Choroid plexus epithelial cell (primary cell): ENCODE measurements at places on chromosomes 2 and 18.

DNA sequence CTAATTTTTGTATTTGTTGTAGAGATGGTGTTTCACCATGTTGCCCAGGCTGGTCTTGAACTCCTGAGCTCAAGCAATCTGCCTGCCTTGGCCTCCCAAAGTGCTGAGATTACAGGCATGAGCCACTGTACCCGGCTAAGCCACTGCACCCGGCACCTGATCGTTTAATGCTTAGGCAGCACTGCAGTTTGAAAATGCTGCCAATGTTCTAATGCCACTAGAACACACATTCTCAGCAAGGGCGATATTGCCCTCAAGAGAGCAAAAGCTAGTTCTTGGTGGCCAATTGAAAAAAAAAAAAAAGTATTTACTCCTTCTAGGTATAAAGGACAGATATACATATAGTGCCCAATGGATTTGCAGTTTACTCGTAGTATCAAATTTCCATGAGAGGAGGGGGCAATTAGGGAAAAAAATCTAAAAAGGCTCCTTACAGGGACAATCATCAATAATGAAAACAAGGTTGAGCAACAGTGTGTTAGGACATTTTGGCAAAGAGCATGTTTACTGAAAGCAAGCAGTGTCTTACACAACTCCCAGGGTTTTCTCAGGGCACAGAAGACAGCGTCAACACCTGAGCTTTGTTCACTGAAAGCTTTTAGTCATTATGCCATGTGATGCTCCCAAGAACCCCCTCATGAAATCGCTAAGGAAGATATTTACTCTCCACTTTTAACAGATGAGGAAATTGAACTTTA is 199.9 kb upstream of the PKDCC start:
- peak; percentile 85 for DNase-seq

DNA sequence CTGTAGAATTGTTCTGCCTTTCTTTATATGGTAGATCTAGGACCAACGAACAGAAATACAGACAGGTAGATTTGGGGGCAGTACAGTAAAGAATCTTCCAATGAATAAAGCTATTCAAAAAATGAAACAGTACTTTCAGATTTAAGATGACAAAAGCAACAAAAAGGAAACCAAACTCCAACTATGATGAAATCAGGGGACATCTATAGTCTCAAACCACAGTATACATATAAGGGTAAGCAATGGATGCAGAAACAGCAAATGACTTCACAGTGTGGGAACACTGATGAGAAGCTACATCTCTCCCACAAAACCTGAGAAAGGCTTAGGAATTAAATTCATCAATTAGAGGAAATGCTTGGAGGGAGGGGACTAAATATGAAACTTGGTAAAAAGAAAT is 202.5 kb downstream of the CTNNA2 start:
- DNase-seq = no peak

GRCh38 chr2:234502919-234503285 is 6.0 kb upstream of the ARL4C start:
- DNase-seq = peak; percentile 37

DNA sequence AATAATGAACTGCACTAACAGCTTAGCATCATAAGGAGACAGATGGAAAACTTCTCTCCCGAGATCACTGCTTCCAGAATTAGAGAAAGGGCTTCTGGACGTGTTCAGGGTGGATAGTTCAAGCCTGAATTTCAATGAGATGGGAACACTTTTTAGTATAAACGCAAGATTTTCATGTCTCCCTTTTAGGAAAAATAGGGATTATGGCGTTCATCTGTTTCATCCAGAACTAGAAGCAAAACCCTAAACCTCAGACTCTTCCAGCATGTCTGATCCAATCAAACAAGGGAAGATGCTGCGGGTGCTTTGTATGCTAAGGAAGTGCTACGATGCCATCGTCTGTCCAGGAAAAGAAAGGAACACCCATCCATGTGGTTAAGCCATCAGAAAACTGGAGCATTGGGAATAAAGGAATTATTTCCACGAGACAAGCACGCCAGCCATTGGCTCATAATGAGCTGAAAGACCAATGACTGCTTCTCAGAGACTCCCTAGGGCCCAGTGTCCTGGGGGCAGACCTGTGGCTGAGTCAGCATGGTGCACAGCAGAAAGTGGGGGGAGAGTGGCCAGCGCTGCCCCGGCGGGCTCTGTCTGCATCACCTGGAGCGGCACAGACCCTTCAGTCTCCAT is 65.9 kb upstream of the AFF3 start:
- no peak for DNase-seq

DNA sequence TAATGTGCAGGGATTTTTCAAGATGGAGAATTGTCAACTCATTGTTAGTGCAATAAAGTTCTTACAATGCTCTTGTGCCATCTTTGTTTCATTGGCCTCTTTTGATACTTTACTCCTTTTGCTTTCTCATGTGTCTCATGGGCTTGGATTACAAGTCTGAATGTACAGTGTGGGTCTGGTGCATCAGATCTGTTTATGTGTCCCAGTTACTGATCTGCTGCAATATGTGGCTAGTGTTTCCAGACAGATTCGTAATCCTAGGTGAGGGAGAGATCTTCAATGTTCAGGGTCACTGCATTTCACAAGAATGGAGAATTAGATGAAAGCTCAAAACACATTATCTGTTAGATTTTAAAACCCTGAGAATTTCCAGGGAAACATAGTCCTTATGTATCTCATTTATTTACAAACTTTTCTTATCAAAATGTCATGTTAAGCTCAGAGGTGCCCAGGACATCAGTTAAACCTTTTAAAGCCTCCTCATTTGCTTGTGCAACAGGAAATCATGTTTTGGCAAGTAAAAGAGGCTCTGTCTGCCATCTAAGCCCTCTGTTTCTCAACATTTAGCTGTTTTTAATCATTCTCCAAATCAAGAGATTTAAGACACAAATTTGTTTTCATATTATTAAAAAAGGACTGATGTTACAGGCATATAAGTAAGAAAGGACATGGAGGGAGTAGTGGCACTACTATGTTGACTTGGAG is 108.1 kb downstream of the NUP35 start:
- peak; percentile 12 for DNase-seq

DNA sequence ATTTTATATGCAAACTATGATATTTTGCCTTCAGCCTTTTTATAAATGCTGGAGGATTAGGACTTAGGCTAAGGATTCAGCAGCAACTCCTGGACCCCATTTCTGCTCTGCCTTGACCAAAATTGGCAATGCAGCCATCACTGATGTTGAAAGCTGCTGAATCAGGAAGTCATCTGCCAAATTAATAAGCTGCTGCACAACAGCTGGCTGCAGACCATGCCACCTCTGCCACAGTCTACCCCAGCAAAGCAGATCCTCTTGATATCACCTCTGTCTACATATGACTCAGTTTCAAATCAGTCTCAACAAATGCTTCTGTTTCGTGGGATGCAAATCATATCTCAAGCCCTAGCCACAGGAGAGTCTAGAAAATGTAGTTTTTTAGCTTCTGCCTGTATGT is 7.1 kb upstream of the SOS1 start:
- no peak for DNase-seq

- no peak for DNase-seq
These were observed 909.7 kb downstream of the EPHA4 start for GRCh38 chr2:220662431-220662830.

- DNase-seq = peak; percentile 48
These were observed 107.8 kb downstream of the MGAT5 start for GRCh38 chr2:134361648-134362047.

DNA sequence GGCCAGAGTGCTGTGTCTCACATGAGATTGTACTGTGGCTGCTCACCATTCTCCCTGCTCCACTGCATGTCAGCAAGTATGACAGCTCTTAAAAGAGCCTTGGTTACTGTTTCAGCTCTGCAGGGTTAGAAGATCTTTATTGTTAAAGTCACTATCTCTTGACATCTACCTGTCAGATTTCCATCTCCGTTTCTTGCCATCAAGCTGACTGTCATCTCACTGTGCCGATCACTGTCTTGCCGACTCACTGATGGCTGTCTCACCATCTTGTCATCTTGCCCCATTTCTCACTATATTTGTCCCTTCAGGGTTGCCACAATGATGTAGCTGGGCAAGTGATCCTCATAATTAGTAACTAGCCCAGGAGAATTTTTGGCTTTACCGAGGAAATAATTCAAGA is 800.9 kb upstream of the CDH7 start:
- no peak for DNase-seq

DNA sequence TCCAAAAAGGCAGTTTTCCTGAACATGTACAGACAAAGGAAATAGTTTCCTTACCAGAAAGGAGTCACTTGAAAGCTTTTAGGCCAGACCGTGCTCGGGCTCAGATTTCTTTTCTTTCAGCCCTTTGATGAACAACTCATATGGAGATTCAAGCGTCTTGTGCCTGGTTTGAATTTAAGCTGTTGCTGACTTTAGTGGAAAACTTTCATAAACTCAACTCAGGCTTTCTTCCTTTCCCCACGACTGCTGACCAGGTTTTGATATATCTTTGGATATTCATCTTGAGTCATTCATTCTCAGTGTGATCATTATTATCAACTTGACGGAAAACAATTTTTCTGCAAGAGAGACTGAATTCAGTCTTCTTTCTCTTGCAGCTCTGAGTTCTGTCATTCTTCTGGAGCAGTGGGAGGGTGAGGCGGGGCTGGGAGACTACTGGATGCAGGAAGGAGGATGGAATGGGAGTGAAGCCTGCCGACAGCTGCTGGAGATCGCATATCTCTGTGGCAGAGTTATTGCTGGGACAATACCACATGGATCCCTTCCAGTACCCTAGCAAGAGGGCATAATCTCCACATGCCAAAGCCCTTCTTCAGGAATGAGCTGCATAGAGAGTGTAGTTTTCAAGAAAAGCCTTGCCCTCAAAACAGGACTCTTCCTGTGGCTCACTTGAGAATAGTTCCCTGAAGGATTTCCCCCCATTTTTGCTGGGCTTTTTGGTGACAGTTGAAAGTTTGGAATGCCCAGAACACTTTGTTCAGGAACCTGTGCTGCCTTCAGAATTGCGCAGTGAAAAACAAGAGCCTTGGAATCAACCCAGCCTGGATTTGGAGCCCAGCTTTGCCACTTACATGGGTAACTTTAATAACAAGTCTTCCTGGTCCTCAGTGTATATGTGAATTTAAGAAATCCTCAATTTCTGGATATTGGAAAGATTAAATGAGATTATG is 364.4 kb downstream of the ZNF521 start:
- no peak for DNase-seq

DNA sequence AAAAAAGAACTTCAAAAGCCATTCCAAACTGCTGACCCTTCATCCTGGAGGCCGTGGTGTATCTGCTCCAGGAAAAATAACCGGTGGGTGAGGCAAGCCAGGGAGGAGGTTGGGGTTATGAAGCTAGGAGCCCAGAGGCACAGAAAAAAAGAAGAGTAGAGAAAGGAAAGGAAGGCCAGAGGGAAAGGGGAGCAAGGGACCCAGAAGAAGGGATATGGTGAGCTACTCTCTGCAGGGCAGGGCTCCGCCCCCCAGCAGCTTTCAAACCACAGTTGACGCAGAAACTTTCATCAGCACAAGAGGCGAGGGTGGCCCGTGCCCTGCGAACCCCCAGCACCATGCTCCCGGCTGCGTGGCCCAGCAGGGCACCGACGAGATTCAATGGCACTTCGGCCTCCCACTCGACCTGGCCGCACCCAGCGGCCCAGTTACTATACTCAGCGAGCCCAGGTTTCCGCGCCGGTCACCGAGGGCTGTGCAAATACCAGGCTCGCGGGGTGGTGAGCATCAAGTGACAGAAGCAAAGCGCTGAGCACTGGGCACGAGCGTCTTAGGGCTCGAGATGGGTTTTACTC is 665 bp downstream of the MCM6 start:
- peak; percentile 76 for DNase-seq

DNA sequence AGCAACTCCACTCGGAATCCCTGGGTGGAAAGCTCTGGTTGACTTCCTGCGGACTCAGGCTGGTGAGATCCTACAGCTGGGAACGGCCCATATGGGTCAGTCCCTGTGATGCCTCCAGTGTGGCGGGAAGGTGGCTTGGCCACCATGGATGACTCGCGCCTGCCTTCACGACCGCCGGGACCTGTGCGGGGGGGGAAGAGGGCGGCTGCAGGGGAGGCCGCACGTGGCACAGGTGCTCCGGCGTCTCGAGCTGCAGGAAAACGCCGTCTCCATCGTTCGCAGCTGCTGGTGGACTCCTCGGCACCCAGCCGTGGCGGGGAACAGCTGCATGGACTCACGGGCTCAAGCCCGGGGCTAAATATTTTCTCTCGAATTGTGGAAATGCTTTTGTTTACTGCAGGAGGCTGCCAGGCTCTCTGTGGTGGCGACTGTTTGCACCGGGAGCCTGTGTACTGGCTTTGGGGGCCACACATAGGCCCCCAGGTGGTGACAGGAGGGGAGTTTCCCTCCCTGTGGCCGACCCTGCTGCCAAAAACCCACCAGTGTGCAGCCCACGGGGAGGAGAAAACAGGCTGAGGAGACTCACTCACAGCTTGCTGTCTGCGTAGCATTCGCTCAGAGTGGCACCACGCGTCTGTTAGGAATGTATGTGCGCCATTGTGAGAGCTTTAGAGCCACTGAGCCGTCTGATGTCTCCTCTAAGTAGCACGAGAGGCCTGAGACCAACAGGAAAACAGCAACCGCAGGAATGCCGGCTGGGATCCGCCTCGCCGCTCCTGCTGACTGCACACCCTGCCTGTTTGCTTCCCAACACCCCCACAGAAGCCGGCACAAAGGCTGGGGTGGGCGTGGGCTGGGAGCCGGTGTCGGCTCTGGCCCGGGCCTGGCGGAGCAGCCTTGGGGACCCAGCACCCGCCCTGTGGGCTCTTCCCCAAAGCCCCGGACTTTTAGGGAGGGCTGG is 89.2 kb downstream of the NFATC1 start:
- DNase-seq = peak; percentile 97

GRCh38 chr2:99487906-99488305 is 1.9 kb downstream of the REV1 start:
- DNase-seq = no peak

- no peak for DNase-seq
These were observed 98.3 kb downstream of the GRB14 start for GRCh38 chr2:164523009-164523408.

DNA sequence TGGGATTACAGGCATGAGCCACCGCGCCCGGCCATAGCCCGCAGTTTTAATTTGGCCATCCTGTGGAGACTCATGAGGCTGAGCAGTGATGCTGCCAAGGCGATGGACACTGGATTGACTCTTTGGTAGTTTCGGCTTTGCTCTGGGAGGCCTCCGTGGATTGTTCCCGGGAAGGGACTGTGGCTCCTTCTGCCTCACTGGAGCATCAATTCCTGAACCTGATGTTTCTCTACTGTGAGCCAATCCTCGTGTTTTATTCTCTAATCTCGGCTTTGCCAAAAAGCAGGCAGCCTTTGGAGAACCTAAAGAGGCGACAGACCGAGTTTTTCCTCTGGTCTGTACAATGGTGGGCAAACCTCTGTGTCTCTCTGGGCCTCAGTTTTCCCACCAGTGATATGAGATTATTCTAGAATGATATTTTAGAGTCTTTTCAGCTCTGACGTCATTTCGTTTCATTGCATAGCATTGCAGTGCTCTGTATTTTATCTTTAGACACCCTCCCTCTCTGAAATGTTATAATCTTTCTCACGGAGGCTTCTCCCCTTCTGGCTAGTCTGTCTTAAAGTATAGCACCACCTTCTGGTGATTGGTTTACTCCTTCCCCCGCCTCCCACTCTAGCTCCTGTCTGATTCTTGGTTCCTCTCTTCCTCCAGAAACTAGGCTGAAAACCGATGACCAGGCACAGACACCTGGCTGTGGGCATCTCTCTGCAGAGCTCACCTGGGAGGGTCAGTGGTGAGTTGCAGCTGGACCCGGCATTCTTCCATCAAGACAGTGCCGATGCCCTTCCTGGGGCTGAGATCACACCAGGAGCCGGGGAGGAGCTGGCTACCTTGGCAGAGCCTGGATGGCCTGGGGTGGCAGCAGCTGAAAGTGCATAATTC is 341.3 kb downstream of the MYCN start:
- DNase-seq = peak; percentile 8

- DNase-seq = peak; percentile 94
These were observed at the start of gene MBOAT2 for GRCh38 chr2:9003616-9004337. Gene MBOAT2 (minus strand): TSS chr2:9003684. CDS start chr2:9003614, 70 bp downstream.

GRCh38 chr18:13537022-13537780 is 189.2 kb downstream of the FAM210A start:
- DNase-seq = no peak
